CD4-positive, alpha-beta T cell treated with Interleukin-17A for 1 hour (primary cell): ENCODE measurements at places on chromosomes 2 and 18.

DNA sequence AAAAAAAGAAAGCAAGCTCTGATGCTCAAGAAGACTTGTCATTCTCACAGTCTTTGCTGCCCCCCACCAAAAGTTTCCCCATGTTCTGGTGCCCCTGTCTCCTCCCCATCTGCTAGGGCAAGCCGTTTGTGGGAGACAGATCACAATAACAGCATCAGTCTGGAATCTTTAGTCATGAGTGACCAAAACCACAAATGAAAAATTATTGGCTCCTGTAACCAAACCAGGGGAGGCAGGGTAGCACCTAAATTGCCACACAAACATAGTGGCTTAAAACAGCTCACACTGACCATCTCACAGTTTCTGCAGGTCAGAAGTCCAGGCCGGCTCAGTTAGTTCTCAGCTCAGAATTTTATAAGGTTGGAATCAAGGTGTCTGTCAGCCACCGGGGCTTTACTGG lies 9.1 kb upstream of the B3GNT7 start:
- no peak for DNase-seq

DNA sequence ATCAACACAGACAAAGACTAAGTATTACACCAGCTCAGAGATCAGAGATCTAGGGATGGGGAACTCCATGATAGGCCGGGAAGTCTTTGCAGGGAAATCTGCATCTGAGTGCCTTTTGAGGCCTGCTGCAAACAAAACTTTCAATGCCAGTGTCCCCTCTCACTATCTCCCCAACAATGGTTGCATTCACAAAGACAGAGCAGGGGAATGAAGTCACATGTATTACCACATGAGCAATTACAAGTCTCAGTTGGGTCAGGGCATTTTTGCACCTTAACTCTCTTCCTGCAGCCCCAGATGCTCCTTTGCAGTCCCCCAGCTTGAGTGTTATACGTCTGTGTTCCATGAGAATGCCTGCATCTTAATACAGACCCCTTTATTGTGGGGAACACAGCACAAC lies 1.8 kb upstream of the RNF144A start:
- DNase-seq, result no peak

GRCh38 chr2:220212296-220213080 lies 585.1 kb downstream of the SLC4A3 start:
- DNase-seq, result no peak

DNA sequence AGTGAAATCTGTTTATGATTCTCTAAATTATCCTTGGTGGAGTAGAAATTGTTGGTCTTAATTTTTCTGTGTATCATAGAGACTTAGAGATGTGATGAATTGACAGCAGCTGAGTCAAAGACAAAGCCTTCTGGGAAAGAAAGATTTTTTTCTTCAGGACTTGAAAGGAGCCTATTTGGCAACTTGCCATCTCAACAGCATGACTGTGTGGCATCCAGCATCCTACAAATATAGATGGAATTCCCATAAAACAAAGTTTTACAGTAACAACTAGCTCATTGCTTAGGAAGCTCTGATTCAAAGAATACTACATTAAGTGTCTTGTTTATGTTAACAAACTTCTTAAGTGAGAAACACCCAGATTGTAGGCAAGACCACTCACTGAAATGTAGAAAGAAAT lies 79.2 kb upstream of the SETBP1 start:
- no peak for DNase-seq

DNA sequence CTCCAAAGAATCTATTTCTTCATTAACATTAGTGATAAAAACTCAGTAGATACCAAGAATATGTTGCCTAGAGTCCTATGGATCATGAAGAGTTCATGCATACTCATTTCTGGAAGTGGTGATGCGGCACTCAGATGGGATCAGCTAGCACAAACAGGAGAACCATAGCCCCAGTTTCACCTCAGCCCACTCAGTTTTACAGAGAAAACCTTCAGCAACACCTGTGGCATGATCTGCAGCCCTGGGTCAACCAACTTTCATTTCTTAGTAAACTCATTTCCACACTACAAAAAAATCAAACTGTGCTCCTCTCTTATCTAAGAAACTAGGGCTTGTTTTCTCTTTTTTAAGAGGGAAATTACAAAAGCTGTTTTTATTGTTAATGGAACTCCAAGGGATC lies 569.4 kb downstream of the CCDC85A start:
- no peak for DNase-seq
